ENCODE measurements at places on chromosomes 2 and 18. TPM values are rescaled to one million over a fixed set of nuclear protein-coding genes. Genes with fewer than 3 reads are reported as not detected.

The IL37 gene
- not detected for total RNA-seq

The ESPNL gene
- total RNA-seq, result 0.07 TPM

The ACMSD gene
- total RNA-seq, result not detected

The ELOA2 gene
- not detected for total RNA-seq

The NT5DC4 gene
- total RNA-seq, result not detected

The NTSR2 gene
- total RNA-seq, result not detected

The DCDC2C gene
- not detected for total RNA-seq

The CTNNA2 gene
- not detected for total RNA-seq

The ICOS gene
- total RNA-seq, result 76.2 TPM

The MAL gene
- total RNA-seq, result 101 TPM

The KANSL1L gene
- 4.9 TPM for total RNA-seq

The DOK6 gene
- not detected for total RNA-seq

The SERPINE2 gene
- 18.3 TPM for total RNA-seq

The FTCDNL1 gene
- total RNA-seq, result 2.6 TPM

The CFC1 gene
- total RNA-seq, result not detected

The SNTG2 gene
- not detected for total RNA-seq

The FAM98A gene
- 62.7 TPM for total RNA-seq

The HSBP1L1 gene
- total RNA-seq, result 12.0 TPM

The RGPD4 gene
- total RNA-seq, result 0.07 TPM

All from activated T-helper 2 cell treated with anti-CD3 and anti-CD28 coated beads, Interferon-gamma antibody, Interleukin-2, Interleukin-4, amounts not matched to agents 10 μg/mL and 5 μg/mL and 100 μg/mL, durations not matched to agents 14 hours and 24 hours and 36 hours (primary cell).